AG04450 (cell line): ENCODE measurements at places on chromosomes 5 and 9.

DNA sequence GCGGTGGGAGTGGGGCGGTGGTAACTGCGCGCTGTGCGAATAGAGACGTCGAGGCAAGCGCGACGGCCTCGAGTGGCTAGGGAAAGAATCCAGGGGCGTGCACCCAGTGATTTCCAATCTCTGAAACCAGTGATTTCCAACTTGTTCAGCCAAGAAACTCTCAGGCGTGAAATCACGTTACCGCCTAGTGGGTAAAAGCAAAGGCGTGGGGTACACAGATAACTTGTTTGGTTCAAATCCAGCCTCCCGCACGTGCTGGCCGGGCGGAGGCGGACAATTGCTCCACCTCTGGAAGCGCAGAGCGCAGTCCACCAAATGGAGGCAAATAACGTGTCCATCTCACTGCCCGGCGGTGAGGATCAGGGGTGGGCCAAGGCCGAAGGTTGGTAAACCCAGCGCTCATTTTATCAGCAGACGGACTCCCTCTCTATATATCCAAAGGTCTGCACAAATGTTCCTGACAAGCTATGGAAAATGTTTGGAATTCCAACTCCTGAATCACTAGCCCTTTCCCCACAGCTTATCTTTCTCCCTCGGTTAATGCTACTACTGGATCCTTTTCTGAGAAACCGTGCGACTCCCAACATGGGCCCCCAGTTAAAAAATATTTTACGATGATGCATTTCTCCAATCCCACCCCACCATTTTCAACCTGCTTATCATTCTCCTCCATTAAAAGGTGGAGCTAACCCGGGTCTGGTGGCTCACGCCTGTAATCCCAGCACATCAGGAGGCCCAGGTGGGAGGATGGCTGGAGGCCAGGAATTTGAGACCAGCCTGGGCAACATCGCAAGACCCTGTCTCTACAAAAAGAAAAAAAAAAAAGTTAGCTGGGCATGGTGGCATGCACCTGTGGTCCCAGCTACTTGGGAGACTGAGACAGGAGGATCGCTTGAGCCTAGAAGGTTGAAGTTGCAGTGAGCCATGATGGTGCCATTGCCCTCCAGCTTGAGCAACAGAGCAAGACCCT, 950 bp upstream of the FNBP1 start:
- no peak for DNase-seq

GRCh38 chr9:133477992-133478850, 678 bp downstream of the SLC2A6 start:
- no peak for DNase-seq

- no peak for DNase-seq
Observed at GRCh38 chr5:88393042-88393441, 124.4 kb upstream of the TMEM161B start.

GRCh38 chr5:138054847-138055558, 22.1 kb upstream of the FAM13B start:
- DNase-seq = no peak

DNA sequence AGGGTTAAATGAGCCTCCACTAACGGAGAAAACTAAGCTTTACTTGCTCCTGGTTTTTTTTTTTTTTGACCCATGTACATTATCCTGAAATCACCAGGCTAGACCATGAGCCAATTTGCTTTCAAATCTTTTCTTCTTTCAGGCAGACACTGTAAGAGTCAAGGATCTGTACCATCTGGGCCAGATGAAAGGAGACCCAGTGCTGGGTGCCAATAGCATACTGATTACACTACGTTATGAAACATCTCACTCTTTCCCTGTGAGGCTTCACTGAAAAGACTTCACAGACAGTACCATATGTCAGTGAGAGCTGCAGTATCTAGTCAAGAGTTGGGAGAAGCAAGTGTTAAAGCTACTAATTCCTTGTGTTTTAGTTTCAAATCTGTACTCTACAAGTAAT, 161.2 kb upstream of the PTPRD start:
- no peak for DNase-seq
